ENCODE measurements at places on chromosomes 1 and 21.

DNA sequence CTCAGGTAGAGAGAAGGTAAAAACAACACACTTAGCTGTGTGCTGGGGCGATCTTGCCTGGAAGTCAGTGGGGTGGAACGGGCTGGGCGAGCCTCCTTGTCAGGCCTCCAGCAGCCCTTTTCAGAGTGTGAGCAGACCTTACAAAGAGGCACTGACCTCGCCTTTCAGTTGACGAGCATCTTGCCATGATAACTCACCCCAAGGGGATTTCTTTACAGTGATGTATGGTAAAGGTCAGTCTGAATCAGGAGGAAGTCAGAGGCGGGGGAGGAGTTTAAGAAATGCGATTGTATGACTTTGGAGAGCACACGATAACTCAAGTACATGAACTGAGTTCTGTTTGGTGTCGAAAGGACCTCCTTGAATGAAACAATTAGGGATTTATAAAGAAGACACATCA lies 326.5 kb upstream of the PROX1 start:
- DNase-seq = no peak

- no peak for DNase-seq
Observed at GRCh38 chr1:20399196-20399595, 86.8 kb downstream of the CAMK2N1 start.

GRCh38 chr1:115068826-115069585 lies 20.3 kb downstream of the TSPAN2 start:
- no peak for DNase-seq

GRCh38 chr1:44828003-44828651 lies 14.9 kb downstream of the PTCH2 start:
- no peak for DNase-seq

DNA sequence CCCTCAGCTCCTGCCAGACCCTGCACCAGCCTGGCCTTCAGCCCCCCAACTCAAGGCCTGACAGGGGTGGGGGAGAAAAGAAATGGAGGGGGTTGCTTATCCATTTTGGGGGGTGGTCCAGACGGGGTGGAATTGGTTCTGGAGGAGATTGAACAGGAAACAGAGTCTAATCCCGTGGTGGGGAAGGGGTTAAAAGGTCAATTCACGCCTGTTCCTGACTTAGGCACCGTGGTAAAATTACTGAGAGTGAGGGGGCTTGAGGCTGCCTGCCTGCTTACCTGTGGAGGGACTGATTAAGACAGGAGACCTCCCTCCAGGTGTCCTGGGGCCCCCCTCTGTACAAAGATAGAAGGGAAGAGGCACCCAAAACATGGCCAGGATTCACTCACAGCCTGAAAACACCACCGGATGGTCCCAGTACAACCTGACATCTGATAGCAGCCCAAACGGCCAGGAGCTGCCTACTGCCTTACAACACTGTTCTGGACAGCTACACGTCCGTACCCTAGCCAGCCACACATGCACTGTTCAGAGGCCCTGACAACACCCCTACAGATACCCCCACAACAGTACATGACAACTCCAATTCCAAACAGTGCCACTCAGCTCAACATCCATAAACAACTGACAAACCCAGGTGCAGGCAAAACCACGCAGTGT lies 31.8 kb downstream of the AHDC1 start:
- DNase-seq = no peak

- DNase-seq = no peak
Observed at GRCh38 chr21:34343838-34344381, 19.9 kb upstream of the KCNE2 start.

- peak; percentile 99 for DNase-seq
Observed at GRCh38 chr1:244214009-244214967, 163.2 kb downstream of the ZBTB18 start.

DNA sequence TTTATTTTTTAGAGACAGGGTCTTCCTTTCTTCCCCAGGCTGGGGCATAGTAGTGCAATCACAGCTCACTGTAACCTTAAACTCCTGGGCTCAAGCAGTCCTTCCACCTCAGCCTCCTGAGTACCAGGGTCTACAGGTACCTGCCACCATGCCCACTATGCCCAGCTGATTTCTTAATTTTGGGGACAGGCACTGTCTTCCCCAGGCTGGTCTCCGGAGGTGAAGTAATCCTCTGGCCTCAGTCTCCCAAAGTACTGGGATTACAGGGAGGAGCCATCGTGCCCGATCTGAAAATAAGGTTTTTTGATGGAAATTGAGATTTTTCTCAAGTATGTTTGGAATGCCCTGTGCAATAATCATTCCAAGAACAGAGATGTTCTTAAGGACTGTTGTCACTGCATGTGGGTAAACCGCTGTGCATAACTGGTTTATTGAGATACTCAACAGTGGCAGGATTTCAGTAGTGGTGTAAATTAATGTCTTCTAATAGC lies 934 bp upstream of the MSH4 start:
- DNase-seq = no peak

DNA sequence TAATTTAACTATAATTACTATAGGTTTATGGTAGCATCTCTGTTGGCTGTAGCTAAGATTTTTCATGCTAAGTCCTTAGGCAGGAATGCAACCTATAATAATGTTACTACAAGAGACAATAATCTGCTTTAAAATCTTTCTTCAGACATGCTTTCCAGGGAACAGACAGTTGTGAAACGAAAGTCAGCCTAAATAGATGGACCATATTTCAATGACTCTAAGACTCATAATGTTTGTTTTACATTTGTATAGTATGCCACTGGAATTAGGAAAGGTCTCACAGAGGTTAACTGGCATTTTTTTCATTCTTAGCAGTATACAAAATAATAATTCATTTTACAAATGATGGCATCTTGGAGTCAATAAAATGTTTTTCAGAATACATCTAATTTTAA lies 8.1 kb downstream of the RERE start:
- DNase-seq = peak; percentile 31

DNA sequence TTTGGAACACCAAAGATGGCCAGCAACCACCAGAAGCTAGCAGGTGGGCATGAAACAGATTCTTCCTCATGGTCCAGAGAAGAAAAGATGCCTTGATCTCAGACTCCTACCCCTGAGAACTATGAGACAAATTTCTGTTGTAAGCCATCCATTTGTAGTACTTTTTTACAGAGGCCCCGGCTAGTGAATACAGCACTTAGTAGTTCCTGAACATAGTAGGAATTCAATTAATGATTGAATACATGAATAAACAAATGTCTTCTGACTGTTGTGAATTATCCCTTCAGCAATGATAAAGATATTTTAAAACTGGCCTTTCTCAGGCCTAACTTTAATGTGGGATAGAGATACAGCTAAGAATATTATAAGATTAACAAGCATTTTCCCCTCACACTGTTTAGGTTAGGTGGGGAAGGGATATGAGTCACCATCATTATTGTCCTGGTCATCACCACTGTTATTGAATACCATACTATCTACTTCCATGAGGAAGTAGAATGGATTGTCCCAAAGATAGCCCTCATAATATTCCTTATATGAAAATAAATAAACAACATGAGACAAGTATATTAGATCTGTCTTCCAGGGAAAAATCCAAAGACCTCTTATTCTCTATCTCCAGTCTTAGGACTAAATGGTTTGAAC lies 51.4 kb downstream of the ADCY10 start:
- peak; percentile 34 for DNase-seq

- DNase-seq = no peak
Observed at GRCh38 chr1:170583186-170583585, 51.2 kb downstream of the GORAB start.

DNA sequence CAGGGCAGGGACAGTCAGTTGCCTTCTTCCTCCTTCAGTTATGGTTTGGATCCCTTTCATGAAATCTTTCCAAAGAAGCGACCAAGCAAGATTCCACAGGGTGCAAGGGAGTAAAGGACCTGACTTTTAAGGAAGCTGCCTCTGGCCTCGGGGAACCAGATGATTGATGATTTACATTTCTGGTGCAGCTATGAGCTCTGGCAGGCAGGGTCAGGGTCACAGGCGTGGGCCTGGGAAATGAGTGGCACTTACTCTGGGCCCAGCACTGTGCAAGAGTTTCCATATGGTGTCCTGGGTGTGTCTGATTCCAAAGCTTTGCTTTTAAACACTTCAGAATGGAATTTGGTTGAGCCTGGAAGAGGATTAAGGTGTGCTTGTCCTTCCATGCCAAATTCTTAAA lies 7.2 kb upstream of the CRABP2 start:
- no peak for DNase-seq

DNA sequence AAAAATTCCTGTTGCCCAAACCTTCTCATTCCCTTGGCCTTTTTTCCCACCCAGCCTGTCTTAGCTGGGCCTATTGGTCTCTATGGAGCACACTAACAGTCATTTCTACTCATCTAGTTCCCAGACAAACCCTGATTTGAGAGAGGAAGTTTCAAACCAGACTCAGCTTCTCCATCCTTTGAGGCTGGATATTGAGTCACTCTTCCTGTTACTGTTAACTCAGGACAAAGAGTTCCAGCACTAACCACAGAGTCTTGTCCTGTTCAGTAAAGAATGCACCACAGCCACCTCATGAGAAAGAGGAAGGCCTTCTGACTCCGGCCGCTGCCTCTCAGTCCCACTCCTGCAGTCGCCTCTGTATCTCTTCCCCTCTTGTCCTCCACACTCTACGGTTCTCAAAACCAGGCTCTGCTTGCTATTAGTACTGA lies 137.8 kb downstream of the PTPRC start:
- peak; percentile 96 for DNase-seq

GRCh38 chr21:41769111-41769510 lies 2.3 kb upstream of the RIPK4 start:
- DNase-seq = no peak

DNA sequence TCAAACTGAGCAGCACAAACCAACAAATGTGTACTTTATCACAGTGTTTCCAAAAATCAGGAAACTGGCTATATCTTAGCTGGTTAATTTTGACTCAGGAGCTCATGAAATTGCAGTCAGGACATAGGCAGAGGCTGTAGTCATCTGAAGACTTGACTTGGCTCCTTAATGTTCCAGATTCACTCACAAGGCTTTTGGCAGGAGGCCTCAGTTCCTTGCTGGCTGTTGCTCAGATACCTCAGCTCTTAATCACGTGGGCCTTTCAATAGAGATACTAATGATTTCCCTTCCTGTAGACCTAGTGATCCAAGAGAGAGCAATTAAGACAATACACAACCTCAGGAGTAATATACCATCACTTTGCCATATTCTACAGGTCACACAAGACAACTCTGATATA lies 537.7 kb downstream of the BRINP3 start:
- DNase-seq = peak; percentile 23

DNA sequence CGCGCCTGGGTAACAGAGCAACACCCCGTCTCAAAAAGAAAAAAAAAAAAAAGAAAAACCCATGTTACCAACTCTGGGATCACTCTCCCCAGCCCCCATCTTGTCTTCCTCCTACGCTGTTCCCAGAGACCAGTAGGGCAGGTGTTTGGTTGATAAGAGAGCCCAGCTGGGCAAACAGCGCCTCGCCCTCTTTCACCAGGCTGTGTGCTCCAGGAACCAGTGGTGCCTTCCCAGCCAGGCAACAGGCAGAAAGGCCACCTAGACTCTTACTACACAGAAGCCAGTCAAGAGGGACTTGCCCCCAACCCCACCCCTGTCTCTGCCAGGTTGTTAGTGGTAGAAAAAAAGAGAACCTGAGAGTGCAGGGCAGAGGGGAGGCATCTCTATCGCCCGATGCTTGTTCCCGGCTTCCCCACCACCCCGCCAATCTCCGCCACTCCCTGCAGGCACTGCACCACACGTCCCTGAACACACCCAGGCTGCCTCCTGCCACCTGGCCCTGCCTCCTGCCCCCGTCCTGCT lies 14.0 kb upstream of the CTRC start:
- DNase-seq = no peak

DNA sequence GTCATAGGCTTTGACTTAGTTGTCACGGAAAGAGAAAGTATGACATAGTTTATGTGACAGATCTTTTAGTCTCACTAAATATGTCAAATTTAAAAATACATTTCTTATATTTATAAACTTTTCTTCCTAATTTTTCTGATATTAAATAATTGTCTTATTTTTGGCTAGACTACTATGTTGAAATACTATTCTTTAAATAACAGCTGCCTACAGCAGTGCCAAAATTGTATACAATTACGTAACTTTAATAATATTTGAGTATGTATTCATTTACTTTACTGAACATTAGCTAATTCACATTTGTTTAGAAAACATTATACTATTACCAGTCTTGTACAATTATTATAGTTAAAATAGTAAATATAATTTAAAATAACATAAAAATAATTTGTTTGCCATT lies 137.4 kb downstream of the ADGRL4 start:
- no peak for DNase-seq

DNA sequence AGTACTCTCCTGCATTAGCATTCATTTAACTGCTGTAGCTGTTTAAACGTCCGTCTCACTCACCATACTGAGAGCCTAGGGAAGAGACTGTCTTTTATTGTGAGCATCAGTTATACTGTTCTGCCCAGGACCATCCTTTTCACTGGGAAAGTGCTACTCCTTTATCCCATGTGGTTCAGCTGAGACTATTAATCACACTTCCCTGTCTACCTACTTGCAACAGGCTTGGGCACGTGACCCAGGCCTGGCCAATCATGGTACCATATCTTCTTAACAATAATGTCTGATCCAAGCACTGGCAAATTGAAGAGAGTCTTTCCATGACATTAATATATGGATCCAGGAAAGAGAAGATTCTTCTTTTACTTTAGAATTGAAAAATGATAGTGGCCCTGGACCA lies 108.1 kb downstream of the TM2D1 start:
- DNase-seq = no peak

DNA sequence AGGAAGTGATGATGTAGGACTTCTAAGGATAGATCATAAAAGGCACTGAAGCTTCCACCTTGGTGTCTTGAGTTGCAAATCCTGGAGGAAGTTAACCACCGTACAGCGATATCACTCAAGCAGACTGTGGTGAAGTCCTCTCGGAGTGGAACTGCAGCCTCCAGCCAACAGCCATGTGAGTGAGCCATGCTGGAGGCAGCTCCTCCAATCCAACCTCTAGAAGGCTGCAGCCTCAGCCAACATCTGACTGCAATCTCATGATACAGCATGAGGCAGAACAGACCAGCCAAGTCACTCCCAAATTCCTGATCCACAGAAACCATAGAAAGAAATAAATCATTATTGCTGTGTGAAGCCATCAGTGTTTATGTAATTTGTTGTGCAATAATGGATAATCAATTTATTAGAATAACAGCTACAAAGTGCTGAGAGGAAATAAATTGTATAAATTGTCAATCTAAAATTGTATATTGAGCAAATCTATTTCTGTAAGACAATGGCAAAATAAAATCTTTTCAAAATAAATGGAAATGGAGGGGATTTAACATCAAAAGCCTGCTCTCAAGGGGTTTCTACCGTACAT lies 65.0 kb downstream of the PRSS38 start:
- DNase-seq = no peak

- DNase-seq = peak; percentile 87
Observed at GRCh38 chr1:165896277-165896676, 68.9 kb downstream of the UCK2 start.

DNA sequence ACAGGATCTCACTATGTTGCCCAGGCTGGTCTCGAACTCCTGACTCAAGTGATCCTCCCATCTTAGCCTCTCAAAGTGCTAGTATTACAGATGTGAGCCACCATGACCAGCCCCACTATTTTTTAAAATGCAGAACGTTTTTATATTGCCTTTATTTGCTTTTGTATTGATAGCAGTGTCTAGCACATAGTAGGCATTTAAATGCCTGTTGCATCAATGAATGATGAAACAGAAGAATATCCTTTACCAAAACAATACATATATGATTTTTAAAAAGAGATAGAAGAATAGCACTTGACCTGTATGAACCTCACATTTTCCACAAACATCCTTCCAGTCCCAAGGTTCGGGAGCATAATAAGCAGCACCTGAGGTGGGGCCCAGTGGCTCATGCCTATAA lies 16.5 kb upstream of the FRRS1 start:
- DNase-seq = no peak

GRCh38 chr21:42009018-42009830 lies 936 bp downstream of the ZBTB21 start:
- peak; percentile 48 for DNase-seq

Data from fibroblast of skin of abdomen (primary cell).